ENCODE measurements at places on chromosomes 12 and 14. TPM values are rescaled to one million over a fixed set of nuclear protein-coding genes. Genes with fewer than 3 reads are reported as not detected.

GRCh38 chr12:6460751-6461371 lies 9.0 kb downstream of the TAPBPL start:
- no peak for DNase-seq

SLC25A47 gene
- not detected for total RNA-seq

TBC1D30 gene
- total RNA-seq: 4.3 TPM

GRCh38 chr14:29242755-29243754 lies 476.5 kb downstream of the FOXG1 start:
- no peak for DNase-seq

- DNase-seq: no peak
Observed at GRCh38 chr14:41385797-41386196, 220.9 kb upstream of the LRFN5 start.

DNA sequence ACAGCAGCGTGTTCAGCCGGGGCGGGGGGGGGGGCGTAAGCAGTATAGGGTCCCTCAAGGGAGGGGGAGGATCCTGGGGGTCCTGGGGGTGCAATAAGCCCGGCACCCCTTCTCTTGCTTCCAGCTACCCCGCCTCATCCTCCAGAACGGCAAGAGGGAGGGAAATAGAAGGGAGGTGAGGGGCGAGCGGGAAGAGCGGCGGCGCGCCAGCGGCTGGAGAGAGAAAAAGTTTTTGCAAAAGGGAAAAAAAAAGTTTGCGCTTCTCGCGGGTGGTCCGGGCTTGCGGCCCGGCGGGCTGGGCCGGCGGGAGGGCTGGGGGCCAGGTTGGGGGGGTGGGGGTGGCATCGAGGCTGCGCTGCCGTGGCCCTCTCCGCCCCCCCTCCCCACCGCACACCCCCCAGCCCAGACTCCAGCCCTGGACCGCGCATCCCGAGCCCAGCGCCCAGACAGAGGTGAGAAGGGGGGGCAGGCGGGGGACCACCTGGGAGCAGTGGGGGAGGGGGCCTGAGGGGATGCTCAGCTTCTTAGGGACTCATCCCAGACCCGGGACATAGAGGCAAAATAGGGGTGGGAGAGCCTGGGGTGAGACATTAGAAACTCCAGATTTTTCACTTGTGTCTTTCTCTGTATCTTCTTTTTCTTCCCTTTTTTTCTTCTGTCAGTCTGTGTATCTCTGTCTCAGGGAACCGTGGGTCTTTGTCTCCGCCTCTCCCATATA lies at the start of gene GLI1:
Gene GLI1, plus strand, starts transcription at position 36 of the 718 bp plus-strand sequence. CDS start 3,907 bp downstream, outside the sequence.
- DNase-seq: no peak

DNA sequence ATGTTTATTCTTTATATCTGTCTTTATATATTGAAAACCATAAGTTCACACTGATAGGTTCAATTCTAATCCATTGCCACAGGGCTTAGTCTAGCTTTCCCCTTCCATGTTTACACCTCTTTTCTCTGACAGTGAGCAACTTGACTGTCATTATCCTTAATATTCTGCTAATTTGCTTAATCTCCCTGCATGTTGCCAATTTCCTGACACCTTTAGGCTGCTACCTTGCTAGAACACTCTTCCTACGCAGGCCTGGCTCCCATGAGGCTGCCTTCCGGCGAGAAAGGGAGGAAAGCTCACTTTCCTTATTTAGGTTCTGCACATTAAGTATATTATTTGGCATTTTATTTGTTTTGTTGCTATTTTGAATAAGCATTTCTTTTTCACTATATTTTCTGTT lies 12.8 kb upstream of the FRS2 start:
- DNase-seq: no peak

- DNase-seq: no peak
Observed at GRCh38 chr14:72476657-72477499, 417.0 kb downstream of the DPF3 start.

CISTR gene
- not detected for total RNA-seq

DNA sequence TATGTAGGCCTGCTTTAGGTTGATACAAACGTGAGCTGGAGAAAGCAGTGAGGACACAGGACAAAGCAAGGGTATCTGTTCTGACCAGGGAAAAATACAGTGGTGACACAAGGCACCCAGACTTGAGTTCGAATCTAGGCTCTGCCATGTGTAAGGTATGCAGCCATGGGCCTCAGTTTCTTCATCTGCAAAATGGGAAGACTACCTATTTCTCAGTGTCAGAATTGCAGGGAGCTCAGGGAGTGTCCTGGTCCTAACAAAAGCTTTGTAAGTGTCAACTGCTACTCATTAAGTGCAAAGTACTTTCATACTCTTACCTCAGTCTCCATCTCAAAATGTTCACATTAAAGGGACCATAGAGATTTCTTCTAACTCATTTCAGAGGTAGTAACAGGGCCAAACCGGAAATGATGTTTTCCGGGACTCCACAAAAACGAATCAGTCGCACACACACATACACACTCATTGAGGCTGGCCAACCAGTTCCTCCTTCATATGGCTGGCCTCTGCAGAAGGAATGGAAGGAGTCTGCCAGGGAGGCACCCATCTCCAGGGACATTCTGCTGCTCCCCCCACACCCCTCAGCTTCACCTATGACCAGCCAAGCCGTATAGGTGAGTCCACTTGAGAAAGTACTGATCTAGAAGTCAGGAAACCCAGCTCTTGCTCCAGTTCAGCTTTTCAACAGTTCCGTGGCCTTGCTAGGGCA lies 7.8 kb downstream of the CTDSP2 start:
- DNase-seq: no peak

ATP5F1B gene
- total RNA-seq: 414 TPM

ENO2 gene
- 37.5 TPM for total RNA-seq

CCND2 gene
- total RNA-seq: 98.7 TPM

RPL10L gene
- total RNA-seq: not detected

GRCh38 chr12:563787-564298 lies 99.4 kb downstream of the NINJ2 start:
- DNase-seq: no peak

DNA sequence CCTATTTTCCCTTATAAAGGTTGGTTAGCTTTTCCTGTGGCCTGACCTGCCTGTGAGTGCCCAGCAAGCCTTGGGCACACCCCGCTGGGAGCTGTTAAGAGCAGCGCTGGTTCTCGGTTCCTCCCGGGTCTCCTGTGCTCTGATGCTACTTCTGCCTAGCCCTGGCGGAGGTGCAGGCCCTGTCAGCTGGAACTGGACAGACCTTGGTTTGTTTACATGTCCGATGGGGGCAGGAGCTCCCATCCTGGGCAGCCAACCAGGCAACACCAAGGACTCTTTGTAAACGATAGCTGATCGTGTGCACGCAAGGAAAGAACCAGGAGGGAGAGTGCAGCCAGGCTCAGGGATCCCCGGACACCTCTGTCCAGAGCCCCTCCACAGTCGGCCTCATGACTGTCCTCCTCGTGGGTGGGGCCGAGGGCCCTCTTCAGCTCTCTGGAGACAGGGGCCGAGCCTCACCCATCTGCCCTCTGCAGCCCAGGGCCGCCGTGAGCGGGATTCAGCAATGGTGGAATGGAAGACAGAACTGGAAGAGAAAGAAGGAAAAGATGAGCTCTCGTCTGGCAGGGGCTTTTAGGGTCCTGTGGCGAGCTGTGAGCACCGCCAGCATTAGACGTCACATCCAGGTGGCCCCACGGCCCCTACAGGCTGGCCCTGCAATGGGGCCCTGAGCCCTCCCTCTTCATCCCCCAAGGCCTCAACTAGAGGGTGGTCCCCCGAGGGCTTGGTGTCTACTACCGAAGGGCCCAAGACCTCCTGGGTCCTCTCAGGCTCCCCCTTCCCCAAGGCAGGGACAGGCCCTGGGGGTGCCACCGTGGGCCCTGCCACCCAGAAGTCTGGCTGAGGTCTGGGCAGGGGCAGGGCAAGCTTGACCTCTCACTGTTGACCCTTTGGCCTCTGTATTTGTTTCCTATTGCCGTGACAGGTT lies 12.3 kb downstream of the TNFAIP2 start:
- DNase-seq: no peak

Data from sigmoid colon (tissue), 7 donors.